ENCODE measurements at places on chromosomes 13 and 19.
A peak's percentile ranks its signal among the peaks of the same experiment; 100 is the strongest.

- DNase-seq, result no peak
Measured at GRCh38 chr19:31135841-31136240, 213.4 kb downstream of the TSHZ3 start.

DNA sequence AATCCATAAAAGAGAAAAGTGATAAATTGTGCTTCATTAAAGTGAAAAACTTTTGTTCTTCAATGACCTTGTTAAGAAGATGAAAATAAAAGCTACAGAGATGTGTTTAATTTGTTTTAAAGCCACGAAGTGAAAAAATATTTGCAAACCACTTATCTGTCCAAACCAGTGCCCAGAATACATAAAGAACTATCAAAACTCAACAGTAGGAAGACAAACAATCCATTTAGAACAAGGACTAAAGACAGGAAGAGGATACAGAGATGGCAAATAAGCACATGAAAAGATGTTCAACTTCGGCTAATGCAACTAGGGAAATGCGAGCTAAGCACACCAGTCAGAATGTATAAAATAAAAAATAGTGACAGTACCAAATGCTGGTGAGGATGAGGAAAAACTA lies 15.0 kb downstream of the GJB6 start:
- DNase-seq, result no peak

DNA sequence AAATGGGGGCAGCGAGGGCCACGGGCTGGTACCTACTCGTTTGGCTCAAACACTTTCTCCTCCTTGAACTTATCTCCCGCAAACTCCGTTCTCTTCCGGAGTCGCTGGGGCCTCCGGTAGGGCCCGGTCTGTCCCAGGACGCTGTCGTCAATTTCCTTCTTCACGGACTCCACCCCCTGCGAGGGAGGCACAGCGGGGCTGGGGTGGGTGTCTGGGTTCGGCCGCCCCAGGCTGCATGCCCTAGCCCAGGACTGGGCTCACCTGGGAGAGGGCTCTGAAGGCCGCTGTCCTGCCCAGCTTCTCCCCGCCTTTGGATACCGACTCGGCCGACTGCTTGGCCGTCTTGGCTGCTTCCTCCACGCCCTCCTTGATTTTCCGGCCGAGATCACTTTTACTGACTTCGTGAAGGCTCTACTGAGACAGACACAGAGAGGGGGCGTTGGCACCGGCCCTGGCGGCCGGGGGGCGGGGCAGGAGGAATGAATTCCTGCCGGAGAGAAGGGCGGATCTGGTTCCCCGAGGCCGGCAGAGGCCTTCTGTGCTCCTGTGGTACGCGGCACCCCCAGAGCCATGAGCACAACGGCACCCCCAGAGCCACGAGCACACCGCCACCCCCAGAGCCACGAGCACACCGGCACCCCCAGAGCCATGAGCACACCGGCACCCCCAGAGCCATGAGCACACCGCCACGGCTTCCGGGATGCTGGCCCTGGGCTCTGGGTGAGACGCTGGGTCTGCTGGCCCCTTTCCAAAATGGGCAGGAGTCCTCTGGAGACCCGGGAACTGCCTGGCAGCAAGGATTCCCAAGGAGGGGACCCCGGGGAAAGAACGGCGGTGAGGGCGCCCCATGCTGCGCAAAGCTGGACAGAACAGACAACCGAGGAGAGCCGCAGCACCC lies 8.1 kb upstream of the CTXN1 start:
- DNase-seq, result no peak

GRCh38 chr13:28572871-28573270 lies 77.9 kb upstream of the FLT1 start:
- no peak for DNase-seq

GRCh38 chr13:44507639-44508038 lies 68.5 kb downstream of the TSC22D1 start:
- no peak for DNase-seq

GRCh38 chr19:4597278-4597974 lies 37.9 kb upstream of the SEMA6B start:
- DNase-seq, result no peak

GRCh38 chr19:35138305-35138892 lies at the start of gene FXYD1:
Gene FXYD1, plus strand, starts transcription at chr19:35138824. Its CDS starts 1,256 bp downstream, at chr19:35140080.
- DNase-seq, result no peak

DNA sequence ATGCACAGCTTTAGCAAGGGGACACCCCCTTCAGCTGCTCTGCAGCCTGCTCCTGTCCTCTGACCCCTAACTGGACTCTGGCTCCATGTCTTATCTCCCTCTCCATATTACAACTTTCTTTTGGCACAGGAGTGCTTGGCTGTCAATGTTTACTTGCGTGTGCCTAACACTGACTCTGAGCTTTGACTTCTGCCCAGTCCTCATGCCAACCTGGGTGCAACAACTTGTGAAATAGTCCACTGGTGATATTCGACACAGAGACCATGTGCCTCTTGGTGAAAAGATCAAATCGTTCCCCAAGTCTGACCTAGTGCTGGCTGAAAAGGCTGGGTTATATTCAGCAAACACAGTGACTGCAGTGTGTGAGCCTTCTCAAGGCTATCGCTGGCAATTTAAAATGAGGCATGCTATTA lies 34.1 kb upstream of the KLF12 start:
- DNase-seq, result no peak

DNA sequence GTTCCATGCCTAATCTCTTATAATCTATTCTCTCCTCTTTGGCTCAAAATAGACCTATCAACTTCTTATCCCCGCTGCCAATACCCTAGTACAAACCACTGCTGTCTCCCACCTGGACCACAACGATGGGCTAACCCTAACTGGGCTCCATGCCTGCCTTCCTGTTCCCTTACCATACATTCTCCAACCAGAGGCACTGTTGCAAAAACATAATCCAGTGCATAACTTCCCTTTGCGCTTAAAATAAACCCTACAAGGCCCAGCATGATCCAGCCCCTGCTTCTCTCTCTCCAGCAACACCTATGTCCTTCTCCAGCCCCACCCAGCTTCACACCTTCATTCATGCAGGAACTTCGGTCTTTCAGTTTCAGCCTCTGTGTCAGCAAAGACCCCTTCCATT lies 27.4 kb upstream of the CEBPA start:
- DNase-seq, result no peak

DNA sequence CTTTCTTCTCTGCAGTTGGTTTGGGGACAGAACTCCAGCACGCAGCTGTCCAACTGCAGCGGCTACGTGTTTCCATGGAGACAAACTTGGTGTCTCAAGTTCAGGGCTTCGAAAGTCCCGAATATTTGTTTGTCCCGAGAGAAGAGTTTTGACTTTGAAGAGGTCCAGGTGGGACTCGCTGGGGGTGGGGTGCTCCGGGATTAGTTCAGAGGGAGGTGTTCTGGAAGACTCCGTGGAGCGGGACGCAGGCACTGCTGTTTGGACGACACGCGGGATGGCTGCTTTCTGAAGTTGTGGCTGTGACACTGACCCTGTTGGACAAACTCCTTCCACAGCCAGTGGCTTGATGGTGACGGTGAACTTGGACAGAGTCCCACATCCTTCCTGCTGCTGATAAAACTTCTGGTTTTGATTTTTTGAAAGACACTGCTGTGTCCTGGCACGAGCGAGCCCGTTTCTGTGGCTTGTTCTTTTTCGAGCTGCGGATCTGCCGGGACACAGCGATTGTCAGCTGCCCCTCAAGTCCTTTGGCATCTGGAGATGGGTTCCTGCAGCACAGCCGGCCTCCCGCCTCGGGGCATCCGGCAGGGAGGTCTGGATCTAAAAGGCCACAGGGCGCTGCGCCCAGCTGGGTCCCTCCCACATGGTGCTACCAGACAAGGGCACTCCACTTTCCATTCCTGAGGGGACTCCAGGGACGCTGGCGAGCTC lies 15.9 kb upstream of the RANBP3 start:
- DNase-seq, result no peak

DNA sequence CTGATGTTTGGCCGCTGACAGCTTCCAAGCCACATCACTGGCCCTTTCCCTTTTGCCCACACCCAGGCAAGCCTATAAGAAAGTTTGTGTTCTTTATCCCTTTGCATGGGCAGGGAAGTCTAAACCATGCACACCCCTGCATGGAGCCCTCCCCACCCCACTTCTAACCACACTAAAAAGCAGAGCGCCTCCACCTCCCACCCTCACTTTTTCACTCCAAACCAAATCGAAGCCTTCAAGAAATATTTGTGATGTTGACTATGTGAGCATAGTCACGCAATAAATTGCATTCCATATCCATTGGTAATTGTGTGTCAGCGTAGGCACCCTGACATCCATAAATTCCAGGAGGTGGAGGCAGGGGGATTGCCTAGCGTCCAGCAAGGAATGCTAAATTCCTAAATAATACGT lies 104.4 kb upstream of the LSM14A start:
- DNase-seq, result no peak

DNA sequence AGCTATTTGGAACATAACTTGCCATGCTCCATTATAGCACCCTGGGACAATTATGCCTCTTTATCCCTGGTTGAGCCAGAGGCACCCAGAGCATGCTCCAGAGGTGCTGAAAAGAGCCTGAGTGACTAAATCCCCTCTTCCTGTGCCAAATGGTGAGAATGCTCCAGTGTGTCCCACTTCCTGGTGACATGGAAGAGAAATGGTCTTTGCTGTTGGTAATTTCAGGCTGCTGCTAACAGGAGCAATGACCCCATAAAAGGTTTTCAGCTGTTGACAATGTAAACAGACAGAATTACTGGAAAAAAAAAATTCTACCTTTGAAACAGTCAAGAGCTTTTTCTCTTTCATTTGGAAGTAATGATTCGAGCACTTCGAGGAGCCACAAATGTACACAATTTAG lies 341.8 kb downstream of the FGF9 start:
- DNase-seq, result no peak

- no peak for DNase-seq
Measured at GRCh38 chr13:63044589-63045313, 1629.1 kb upstream of the PCDH20 start.

DNA sequence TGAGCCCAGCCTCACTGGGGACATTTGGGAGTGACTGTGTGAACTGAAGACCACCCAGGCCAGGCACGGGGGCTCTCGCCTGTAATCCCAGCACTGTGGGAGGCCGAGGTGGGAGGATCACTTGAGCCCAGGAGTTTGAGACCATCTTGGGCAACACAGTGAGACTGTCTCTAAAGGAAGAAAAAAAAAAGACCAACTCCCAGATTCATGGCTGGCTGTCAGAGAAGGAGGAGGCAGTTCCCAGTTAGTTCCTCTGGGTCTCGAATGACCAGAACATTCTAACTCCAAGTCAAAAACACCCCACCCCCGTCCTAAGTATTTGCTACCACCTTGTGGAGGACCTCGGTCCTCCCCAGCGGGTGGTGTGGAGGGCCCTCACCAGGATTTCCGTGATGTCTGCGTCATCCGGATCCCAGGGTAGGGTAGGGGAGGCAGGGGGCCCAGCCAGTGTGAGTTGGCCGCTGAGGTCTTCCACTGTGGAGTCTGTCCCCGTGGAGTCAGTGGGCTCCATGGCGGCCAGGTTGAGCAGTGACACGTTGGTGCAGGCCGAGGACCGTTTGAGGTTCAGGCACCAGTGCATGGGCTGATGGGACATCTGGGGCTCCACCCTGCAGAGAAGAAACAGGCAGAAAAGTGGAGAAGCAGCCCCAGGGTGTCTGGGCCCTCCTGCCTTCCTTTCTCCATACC lies 1.3 kb downstream of the TSKS start:
- no peak for DNase-seq

DNA sequence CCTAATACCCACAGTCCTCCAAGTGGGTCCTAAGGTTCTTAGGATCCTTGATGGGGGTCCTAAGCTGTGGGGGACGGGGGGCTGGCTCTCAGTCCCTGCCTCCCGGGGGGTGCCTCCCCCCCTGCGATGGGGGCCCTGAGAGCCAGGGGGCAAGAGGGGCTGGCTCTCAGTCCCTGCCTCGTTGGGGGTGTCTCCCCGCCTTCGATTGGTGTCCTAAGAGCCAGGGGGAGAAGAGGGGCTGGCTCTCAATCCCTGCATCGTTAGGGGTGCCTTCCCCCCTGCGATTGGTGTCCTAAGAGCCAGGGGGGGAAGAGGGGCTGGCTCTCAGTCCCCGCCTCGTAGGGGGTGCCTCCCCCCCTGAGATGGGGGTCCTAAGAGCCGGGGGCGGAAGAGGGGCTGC lies 37.0 kb downstream of the SLC25A30 start:
- DNase-seq, result no peak

GRCh38 chr19:42253245-42254088 lies 1.5 kb downstream of the ERF start:
- DNase-seq, result no peak

GRCh38 chr13:30998136-30999088 lies 66.0 kb downstream of the TEX26 start:
- DNase-seq, result no peak

GRCh38 chr13:71830323-71830722 lies 36.7 kb downstream of the DACH1 start:
- no peak for DNase-seq

GRCh38 chr13:106496072-106496997 lies 39.1 kb downstream of the EFNB2 start:
- DNase-seq, result peak; percentile 15

DNA sequence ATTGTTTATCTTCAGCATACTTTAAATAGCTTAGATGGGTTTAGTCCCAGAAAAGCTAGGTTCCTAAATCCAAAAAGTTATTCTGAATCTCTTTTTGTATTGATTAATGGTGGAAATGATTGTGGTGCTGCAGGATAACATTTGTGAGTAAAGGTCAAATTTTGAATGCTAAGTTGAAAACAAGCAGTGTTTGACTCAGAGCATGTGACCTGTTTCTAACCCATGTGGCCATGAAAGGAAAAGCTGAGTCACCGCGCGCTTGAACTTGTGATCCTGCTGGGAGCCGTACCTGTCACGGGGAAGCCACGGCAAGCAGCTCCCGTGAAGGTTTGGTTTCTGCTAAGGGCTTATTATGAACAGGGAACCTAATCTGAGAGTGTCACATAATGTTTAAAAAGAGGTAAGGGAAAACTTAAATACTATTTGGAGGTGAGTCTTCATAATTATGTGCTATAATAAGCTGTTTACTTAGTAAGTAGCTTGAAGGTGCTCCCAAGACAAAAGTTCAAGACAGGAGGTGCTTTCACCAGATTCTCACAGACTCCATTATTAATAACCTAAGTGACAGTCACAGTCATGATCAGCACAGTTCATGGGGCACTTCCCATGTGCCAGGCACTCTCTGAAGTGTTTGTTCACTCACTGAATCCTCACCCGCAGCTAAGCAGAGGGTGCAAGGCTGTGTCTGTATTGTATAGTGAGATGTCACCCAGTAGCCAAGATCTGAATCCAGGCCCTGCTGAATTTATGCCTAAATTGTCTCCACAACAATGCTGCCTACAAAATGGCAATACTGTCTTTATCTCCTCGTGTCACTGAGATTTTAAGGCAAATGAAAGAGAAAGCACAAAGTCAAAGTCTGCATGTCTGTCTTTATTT lies 286.5 kb downstream of the MYO16 start:
- peak; percentile 89 for DNase-seq

GRCh38 chr13:50714891-50715290 lies 128.6 kb downstream of the DLEU7 start:
- DNase-seq, result no peak

GRCh38 chr13:97896446-97896845 lies 57.0 kb upstream of the IPO5 start:
- DNase-seq, result no peak

Data from SHP77 treated with DMSO at 0.1 percent for 48 hours (cell line).